Activated CD8-positive, alpha-beta memory T cell treated with anti-CD3 and anti-CD28 coated beads for 4 hours (primary cell): ENCODE measurements at places on chromosomes 7 and 10.

- DNase-seq = no peak
Measured at GRCh38 chr10:8238986-8239385, 184.5 kb downstream of the GATA3 start.

GRCh38 chr10:55892276-55892675 is 468.8 kb downstream of the ZWINT start:
- no peak for DNase-seq

- no peak for DNase-seq
Measured at GRCh38 chr7:30241767-30242166, 42.6 kb upstream of the ZNRF2 start.

- no peak for DNase-seq
Measured at GRCh38 chr7:142445019-142445686, 187.3 kb upstream of the PRSS58 start.
